Kidney (tissue), 22 donors: ENCODE measurements at places on chromosomes 3 and 15.

- DNase-seq, result no peak
Measured at GRCh38 chr15:99137877-99138276, 33.0 kb downstream of the SYNM start.

DNA sequence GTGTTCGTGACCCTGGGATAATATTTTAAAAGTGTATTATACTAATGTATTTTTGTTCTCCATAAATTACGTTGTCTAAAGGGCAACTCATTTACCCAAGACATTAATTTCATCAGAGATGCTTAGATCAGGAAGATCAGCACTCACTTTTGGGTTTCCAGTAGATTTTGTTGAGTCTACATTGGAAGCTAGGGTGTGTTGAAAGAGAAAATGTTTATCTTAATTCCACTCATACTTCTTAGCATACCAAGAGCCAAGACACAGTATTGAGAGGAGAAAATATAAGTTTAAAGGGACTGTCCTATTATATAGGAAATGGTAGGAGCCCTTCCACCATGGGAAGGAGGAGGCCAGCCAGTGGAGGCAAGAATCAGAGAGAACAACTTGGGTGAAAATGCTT is 412.9 kb upstream of the RGMA start:
- DNase-seq, result no peak

DNA sequence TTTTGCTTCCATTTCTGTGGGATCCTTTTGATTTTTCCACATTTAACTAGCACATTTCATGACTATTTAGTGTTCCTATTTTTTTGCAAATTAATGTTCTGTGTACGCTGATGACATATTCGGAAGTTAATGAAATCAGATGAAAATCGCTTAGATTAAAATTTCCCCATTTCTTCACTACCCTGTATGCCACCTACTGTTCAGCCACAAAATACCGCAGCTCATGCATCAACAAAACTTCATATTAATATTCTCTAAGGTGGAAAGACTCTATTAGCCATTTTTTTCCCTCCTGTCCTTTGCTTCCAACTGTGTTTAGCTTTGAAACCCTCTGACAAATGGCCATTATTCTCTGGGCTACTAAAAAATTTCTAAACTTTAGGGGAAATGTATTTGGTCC is 300.6 kb downstream of the MECOM start:
- DNase-seq, result no peak

DNA sequence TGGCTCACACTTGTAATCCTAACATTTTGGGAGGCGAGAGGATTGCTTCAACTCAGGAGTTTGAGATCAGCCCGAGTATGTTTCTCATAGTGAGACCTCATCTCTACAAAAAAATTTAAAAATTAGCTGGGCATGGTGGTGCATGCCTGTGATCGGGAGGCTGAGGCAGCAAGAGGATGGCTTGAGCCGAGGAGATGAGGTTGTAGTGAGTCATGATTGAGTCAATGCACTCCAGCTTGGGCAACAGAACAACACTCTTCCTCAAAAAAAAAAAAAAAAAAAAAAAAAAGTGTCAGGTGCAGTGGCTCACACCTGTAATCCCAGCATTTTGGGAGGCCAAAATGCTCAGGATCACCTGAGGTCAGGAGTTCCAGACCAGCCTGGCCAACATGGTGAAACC is 2.4 kb downstream of the RPL39L start:
- no peak for DNase-seq

DNA sequence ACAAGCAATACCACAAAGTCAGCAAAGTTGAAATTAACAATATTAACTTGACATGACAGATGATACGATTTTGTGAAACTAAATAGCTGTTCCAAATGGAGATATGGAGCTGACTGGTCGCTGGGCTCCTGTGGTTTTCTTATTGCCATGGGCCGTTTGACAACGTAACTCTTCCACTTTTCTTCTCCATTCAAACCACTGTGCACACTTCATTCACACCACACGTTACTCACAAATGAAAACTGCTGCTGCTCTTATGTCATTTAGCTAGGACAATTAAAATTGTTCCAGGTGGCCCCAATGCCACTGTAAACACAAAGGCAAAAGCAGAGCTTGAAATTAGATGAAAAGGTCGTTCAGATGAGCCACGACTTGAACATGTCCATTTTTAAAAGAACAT is 94.0 kb upstream of the VGLL4 start:
- DNase-seq, result no peak

DNA sequence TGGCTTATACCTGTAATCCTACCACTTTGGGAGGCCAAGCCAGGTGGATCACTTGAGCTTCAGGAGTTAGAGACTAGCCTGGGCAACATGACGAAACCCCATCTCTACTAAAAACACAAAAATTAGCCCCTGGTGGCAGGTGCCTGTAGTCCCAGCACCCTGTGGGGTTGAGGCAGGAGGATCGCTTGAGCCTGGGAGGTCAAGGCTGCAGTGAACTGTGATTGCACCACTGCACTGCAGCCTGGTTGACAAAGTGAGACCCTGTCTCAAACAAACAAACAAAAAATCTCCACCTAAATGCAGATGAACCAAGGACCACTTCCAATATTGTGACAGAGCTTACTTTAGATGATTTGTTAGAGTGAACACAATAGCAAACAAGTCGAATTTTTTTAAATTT is 53.7 kb downstream of the TP53BP1 start:
- DNase-seq, result no peak

- no peak for DNase-seq
Measured at GRCh38 chr3:137199678-137200077, 241.9 kb downstream of the IL20RB start.

- no peak for DNase-seq
Measured at GRCh38 chr3:95565502-95565901, 1248.9 kb upstream of the EPHA6 start.

DNA sequence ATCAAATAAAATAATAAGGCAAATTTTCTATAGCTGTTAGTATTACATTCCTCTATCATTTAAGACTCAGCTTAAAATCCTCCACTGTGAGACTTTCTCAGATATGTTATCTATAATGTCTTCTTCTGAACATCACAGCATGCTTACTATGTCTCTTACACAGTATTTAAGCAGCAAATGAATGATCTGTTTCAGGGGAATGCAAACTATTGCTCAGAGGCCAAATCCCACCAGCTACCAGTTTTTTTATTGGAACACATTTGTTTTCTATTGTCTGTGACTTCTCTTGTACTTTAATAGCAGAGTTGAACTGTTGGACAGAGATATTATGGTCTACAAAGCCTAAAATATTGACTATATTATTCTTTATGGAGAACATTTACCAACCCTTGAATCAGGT is 59.6 kb downstream of the C3orf38 start:
- DNase-seq, result no peak

DNA sequence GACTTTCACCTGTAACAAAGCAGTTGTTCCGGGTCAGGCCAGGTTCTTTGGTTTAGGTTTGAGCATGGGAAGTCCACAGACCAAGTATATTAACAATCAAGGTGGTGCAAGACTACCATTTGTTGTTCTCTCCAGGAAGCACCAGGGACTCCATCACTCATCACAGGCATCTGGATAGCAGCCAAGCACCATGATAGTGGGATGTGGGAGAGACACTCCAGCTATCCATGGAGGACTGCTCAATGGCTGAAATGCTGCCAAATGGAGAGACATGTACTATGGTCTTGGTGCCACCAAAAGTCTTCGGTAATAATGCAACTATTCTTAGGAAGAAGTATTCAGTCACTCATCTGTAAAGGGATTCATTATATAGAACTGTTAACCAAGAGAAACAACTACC is 143.0 kb downstream of the TNIK start:
- no peak for DNase-seq

GRCh38 chr15:94412979-94413746 is 181.8 kb downstream of the MCTP2 start:
- DNase-seq, result peak; percentile 76

DNA sequence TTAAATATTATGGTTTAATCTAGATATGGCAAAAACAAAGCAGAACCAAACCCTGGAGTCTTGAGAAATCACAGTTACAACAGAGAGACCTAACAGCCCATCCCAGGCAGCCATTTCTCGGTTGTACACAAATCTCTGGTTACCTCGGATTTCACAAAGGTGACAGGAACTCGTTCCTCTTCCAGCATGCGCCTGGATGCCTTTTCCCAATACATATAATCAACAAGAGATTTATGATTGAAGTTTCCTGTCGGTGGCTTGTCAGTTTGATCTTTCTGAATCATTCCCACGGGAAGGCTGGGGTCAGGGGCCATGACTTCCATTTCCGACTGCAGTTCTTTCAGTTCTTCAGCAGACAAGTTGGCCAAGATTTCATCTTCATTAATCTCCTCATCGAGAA is 445 bp downstream of the LMOD3 start:
- no peak for DNase-seq

DNA sequence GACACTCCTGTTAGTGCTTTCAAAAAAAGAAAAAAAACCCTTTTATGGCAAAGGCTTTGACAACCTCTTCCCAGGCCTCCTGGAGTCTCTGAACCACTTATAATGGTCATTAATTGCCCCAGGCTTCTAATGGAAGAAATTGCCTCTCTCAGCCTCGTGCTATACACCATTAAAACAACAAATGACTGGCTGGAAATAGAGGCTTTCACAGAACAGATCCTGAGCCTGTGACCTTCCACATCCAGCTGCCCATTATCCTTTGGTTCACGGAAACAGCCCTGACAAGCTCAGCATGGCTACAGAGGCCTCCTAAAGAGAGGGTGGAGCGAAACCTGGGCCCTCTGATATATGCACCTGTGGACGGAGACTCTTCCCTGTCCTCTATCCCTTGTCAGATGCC is 26.8 kb upstream of the MKRN3 start:
- DNase-seq, result no peak

- no peak for DNase-seq
Measured at GRCh38 chr3:186094271-186094670, 14.6 kb downstream of the ETV5 start.

DNA sequence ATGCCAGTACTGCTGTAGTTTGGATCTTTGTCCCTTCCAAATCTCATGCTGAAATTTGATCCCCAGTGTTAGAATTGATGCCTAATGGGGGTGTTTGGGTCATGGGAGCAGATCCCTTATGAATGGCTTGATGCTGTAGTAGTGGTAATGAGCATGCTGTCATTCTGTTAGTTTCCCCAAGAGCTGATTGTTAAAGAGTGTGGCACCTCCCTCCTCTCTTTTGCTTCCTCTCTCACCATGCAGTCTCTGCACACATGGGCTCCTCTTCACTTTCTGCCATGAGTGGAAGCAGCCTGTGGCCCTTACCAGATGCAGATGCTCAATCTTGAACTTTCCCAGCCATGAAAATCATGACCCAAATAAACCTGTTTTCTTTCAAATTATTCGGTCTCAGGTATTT is 141.3 kb upstream of the DPPA4 start:
- DNase-seq, result no peak

DNA sequence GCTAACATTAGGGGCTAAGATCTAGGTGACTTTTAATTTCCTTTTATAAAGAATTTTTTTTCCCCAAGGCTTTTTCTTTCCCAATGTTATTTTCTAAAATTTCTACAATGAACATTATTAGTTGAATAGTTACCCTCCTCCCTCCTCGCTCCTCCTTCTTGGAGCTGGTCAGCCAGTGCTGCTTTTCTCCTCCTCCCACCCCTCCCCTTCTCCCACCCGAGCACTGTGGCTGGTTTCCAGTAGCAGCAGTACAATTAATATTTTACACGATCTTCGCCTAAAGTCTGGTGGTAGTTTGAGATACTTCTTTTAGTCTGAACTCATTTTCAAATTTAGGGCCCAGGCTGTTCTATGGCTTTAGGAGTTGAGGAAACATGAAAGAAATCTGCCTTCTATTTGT is 41.6 kb downstream of the EEFSEC start:
- DNase-seq, result peak; percentile 68

DNA sequence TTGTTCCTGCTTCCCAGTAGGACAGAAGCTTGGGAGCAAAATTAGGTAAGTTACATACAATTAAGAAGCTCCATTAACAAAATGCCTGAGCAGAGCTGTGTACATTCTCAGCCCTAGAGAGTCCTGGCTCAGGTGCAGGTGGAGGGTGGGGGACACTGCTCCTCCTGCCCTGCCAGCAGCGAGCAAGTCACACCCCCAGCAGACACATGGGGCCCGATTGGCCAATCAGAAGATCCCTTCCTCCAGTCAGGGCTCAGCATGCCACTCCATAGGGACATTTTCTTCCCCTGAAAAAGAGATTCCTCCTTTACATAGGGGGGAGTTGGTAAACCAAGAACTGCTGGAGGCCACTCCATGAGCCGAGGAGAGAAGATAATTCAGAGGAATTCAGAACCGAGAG is 62.1 kb downstream of the PLXNA1 start:
- DNase-seq, result peak; percentile 31

GRCh38 chr3:197353001-197353866 is 54.8 kb upstream of the DLG1 start:
- no peak for DNase-seq

- no peak for DNase-seq
Measured at GRCh38 chr15:94478763-94479162, 247.4 kb downstream of the MCTP2 start.

- DNase-seq, result no peak
Measured at GRCh38 chr3:188397766-188398705, 244.1 kb downstream of the LPP start.

DNA sequence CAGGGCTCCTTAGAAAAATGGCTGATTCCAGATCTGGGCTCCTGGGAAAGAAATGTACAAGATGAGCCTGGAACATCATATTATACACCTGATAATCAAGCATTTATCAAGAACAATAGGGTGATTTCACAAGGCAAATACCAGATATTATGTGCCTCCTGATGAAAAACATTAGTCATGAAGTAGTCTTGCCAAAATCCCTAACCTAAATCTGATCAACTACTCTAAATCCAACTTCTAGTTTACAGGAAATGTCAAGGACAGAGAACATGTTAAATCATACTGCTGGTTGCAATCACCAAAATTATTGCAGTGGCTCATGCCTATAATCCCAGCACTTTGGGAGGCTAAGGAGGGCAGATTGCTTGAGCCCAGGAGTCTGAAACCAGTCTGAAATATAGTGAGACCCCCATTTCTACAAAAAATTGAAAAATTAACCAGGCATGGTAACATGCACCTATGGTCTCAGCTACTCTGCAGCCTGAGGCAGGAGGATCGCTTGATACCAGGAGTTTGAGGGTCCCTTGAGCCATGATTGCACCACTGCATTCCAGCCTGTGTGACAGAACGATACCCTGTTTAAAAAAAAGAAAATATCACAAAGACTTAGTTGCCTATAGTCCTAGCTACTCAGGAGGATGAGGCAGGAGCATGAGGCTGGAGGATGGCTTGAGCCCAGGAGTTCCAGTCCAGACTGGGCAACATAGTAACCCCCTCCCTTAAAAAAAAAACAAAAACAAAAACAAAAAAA is 34.9 kb upstream of the ATP13A3 start:
- no peak for DNase-seq

DNA sequence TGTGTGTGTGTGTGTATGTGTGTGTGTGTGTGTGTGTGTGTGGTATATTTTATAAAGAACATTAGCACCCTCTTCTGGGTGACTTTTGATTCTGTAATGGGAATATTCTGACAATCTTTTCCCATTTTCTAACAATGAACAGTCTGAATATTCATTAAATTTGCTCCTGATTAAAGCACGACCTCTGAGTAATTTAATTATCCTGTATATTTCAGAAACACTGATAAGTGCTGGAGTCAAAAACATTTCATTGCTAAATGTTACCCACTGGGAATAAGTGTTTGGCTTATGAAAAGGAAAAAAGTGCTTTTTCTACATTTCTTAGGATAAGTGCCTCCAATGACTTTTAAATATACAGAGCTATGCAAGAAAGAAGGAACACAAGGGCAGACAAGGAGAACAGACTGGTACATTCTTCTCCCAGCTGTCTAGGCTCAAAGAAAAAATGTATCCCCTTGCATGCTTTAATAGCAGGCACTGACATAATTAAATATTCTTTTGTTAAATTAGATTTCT is 32.3 kb upstream of the SYNPR start:
- DNase-seq, result no peak
